ENCODE measurements at places on chromosomes 3 and 15. TPM values are rescaled to one million over a fixed set of nuclear protein-coding genes. Genes with fewer than 3 reads are reported as not detected.

The ARHGEF26 gene
- total RNA-seq: 6.7 TPM

The CCNB2 gene
- 97.1 TPM for total RNA-seq

The KIF23 gene
- 75.3 TPM for total RNA-seq

The ILDR1 gene
- not detected for total RNA-seq

The IL5RA gene
- not detected for total RNA-seq

The LAMB2 gene
- total RNA-seq: 109 TPM

The FBXW12 gene
- not detected for total RNA-seq

The CFAP161 gene
- total RNA-seq: not detected

The NR2E3 gene
- total RNA-seq: 0.16 TPM

The ISL2 gene
- 4.7 TPM for total RNA-seq

All from A549 treated with CORT108297 at 1 μM for 4 hours (cell line).